ENCODE measurements at places on chromosomes 4 and X. TPM values are rescaled to one million over a fixed set of nuclear protein-coding genes. Genes with fewer than 3 reads are reported as not detected.

GRCh38 chr4:162056990-162057389 lies 106.8 kb downstream of the FSTL5 start:
- peak; percentile 48 for DNase-seq

DNA sequence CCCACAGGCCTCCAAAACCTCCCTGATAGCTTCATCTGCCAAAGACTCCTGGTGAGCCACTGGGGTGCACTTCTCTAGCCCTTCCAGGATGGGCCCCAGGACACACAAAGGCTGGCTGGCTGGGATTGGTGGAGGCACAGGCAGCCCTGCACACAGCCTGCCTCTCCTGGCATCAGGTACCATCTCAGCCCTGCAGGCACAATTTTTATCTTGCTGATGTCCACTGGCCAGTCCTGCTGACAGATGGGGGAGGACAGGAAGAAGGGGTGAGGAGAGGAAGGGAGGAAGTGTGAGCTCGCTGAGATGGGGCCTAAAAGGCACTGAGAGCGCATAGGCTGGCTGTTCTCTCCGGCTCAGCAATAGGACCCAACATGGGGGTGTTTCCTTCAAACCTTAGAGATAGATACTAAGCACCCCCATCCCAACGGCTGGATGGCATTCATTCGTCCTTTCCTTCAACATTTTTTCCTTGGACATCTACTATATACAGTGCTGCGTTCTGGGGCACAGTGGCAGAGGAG lies 92.7 kb downstream of the PJA1 start:
- DNase-seq = no peak

DNA sequence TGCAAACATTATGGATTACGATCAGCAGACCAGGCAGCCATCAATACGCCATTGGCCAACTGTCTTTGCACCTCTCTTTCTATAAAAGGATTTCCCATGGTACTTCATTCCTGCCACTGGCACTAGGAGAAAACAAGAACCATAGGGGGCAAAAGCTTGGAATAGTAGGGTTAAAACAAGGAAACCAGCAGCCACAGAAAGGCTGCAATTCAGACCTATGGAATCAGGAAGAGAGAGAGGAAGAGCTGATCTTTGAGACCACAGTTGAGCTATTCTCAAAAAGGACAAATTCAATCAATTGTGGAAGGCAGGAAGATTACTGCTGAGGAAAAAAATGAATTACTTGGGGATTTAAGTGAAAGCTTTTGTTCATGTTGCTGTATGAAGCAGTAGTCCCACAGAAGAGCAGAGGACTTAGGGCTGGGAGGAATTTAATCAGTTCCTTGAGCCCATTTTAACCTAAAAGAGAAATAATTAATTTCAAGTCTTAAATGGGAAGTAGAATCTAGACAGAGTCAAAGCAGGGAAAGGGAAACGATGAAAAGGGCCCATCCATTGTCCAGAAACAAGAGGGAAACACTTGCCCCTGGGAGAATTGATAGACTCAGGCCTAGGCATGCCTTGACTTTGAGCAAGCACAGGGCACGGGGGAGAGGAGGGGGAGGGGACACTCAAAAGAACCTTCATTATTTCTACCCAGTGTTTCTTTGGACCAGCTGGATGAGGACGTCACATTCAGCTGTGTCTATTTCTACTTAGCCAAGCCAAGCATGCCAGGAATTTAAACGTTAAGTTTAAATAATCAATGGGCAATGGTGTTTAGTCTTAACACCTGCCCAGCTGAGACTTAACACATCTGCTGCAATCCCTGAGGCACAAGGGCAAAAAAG lies 50.7 kb downstream of the SCD5 start:
- DNase-seq = peak; percentile 45

DNA sequence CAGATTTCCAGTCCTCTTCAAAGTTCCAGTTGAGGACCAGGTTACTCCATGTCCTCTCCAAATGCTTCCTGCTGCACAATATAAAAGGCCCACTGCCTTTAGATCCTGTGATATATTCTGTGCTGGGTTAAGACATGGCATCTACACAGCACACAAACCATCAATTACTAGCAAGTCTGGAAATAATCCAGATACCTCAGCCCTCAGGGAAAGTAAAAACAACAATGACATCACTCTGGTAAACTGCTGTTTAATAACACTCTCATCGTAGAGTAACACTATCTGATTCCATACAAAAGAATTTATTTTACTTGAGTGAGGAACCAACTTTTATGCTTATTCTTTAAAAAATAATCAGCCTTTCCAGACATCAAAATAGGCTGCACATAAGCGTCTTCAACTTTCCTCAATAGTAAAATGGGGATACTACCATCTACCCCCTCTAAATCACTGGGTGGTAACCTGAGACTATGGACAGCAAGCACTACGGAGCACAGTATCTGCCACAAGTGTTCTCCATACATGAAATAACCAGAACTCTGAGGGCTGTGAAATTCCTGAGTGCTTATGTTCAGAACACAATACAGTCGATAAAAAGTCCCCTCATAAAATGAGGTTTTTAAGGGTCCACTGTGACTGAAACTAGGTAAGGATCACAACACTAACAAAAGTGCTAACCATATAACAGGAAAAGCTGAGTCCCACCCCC lies 53.4 kb downstream of the ABCG2 start:
- DNase-seq = no peak

The PCDH10 gene
- 387 TPM for total RNA-seq

- no peak for DNase-seq
These were observed 211.7 kb downstream of the ZNF674 start for GRCh38 chrX:46333550-46333949.

The VSIG1 gene
- total RNA-seq = 0.38 TPM

GRCh38 chr4:47074816-47075215 lies 43.4 kb downstream of the GABRB1 start:
- no peak for DNase-seq

DNA sequence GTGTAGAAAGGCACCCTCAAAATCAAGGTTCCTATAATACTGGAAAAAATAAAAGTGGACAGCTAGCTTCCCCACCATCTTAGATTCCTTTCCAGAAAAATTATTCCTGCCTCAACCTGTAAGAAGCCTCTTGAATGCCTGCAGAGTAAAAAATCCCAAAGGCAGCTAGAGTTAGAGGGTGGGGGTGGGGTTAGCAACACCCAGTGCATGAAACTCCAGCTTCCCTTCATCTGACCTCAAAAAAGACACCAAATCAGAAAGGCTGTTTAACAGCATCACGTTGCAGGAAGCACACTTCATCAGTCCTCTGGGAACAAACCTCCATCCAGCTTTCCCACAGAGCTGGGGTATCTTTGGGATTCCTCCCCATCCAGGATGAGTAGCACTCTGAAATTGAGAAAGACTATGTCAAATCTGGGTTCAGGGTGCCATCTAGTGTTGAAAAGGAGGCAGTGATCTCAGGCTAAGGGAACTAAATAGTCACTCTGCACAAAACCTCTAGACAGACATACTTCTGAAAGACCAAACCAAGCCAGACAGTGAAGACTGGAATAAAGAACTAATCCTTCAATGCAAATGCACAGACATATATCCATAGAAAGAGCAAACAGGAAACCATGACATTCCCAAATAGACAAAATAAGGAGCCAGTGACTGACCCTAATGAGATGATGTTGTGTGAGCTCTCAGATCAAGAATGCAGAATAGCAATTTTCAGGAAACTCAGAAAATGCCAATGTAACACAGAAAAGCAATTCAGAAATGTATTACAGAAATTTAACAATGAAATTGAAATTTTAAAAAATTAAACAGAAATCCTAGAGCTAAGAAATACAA lies 97.9 kb downstream of the ARHGEF9 start:
- DNase-seq = peak; percentile 57

The NXF2 gene
- total RNA-seq = 0.75 TPM

GRCh38 chr4:172143605-172144314 lies 330.6 kb downstream of the GALNTL6 start:
- no peak for DNase-seq

DNA sequence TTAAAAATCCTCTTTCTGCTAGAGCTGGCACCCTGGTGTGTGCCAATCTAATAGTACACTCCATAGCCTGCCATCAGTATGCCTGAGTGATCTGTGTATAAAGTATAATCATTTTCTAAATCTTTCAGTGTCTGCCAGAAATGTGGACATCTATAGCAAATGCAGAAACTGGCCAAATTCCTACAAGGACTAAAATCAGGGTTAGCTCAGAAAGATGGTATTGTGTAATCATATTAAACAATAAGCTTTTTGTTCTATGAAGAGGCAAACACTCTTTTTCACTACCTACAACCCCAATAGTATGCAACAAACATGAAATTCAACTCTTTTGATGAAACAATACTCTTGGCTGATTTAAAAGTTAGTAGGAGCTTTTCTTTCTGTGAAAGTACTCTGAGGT lies 7.7 kb upstream of the TXLNG start:
- no peak for DNase-seq

The ATP2B3 gene
- not detected for total RNA-seq

- no peak for DNase-seq
These were observed 25.5 kb upstream of the PNMA3 start for GRCh38 chrX:153030801-153031200.

- no peak for DNase-seq
These were observed 181.6 kb downstream of the PCDH7 start for GRCh38 chr4:30901461-30902451.

The DMRTC1B gene
- 0.80 TPM for total RNA-seq

GRCh38 chrX:71871367-71871766 lies 39.3 kb upstream of the NHSL2 start:
- peak; percentile 54 for DNase-seq

The GABRB1 gene
- total RNA-seq = not detected

The TEX13D gene
- not detected for total RNA-seq

The BTC gene
- 0.24 TPM for total RNA-seq

The VEGFD gene
- not detected for total RNA-seq

- peak; percentile 79 for DNase-seq
These were observed 64.0 kb downstream of the ADRA2C start for GRCh38 chr4:3829956-3830773.

The FRG1 gene
- total RNA-seq = 33.4 TPM

The TFE3 gene
- 33.5 TPM for total RNA-seq

GRCh38 chr4:113888006-113888405 lies 91.4 kb downstream of the ARSJ start:
- no peak for DNase-seq

The LRP2BP gene
- 1.7 TPM for total RNA-seq

- DNase-seq = no peak
These were observed 10.4 kb downstream of the MED28 start for GRCh38 chr4:17624821-17625220.

The PPARGC1A gene
- 10.2 TPM for total RNA-seq

GRCh38 chr4:96407738-96408463 lies 568.0 kb downstream of the PDHA2 start:
- no peak for DNase-seq

- DNase-seq = no peak
These were observed 66.7 kb downstream of the HADH start for GRCh38 chr4:108056418-108056817.

- DNase-seq = peak; percentile 35
These were observed 18.4 kb downstream of the NOP14 start for GRCh38 chr4:2944586-2945526.

GRCh38 chr4:21450331-21450730 lies 498.2 kb downstream of the KCNIP4 start:
- no peak for DNase-seq

The OTC gene
- not detected for total RNA-seq

- DNase-seq = no peak
These were observed 25.6 kb upstream of the MXD4 start for GRCh38 chr4:2287594-2287915.

- DNase-seq = peak; percentile 77
These were observed 103.8 kb upstream of the QRFPR start for GRCh38 chr4:121484633-121485032.

- no peak for DNase-seq
These were observed 281.7 kb downstream of the RCHY1 start for GRCh38 chr4:75232546-75232945.

The SPATA4 gene
- 0.45 TPM for total RNA-seq

DNA sequence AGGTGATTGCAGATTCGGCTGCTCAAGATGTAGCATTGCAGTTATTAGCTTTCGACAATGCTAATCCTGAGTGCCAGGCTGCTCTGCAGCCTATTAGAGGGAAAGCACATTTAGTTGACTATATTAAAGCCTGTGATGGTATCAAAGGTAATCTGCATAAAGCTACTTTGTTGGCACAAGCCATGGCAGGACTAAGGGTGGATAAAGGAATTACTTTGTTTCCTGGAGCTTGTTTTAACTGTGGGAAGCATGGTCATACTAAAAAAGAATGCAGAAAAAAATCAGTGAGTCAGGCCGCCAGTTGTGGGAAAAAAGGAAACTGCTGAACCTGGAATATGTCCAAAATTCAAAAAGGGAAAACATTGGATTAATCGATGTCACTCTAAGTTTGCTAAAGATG lies 154.9 kb upstream of the TECRL start:
- DNase-seq = no peak

DNA sequence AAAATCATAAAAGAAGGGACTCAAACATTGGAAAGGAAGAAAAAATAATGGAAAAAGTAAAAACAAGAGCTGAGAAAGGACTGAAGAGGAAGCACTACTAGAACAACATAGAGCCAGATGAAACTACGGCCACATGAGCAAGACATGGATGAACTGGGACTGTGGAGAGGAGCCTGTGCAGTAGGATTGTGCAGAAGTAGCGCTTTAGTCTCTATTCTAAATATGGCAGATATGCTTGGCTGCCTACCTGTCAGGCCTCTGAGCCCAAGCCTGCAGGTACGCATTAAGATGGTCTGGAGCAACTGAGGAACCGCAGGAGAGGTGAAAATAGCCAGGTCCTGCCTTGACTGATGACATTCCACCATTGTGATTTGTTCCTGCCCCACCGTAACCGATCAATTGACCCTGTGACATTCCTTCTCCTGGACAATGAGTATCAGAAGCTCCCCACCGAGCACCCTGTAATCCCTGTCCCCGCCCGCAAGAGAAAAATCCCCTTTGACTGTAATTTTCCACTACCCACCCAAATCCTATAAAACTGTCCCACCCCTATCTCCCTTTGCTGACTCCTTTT lies 154.3 kb downstream of the CAMK2D start:
- DNase-seq = peak; percentile 75

- no peak for DNase-seq
These were observed 82.8 kb downstream of the C4orf51 start for GRCh38 chr4:145762719-145763118.

The AFM gene
- total RNA-seq = not detected

DNA sequence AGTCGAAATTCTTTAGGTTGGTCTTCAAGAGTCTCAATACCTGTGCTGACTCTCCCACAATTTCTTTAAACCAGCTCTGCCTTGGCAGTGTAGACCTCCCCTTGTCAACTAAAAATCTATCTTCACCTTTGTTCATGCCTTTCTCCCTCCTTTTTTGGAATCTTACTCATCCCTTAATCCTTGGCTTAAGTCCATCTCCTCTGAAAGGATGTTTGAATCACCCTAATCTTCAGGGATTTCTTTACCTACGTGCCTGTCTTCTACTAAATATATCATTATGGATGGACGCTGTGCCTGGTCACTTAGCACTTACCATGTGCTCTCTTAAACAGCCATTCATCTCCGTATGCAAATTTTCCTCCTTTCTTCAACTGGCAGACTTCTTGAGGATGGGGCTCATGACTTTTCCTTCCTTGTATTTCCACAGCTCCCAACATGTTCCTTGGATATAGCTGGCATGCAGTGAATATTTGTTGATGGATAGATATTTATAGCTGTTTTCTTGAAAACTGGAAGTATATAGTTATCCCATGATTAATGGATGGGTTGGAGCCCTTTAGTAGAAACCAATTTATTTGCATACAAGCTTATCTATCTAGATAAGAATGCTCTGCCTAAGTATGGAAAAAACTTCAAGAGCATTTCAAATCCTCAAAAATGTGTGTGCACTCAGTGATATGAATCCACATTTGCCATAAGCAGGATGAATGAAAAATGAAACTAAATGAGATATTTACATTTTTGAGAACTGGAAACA lies 166.6 kb downstream of the SPRY1 start:
- no peak for DNase-seq

- DNase-seq = no peak
These were observed 42.8 kb upstream of the KLF3 start for GRCh38 chr4:38621028-38621684.

GRCh38 chrX:69139516-69139915 lies 25.7 kb downstream of the PJA1 start:
- DNase-seq = no peak
